T-helper 2 cell (primary cell): ENCODE measurements at places on chromosomes 3 and 15.

- no peak for DNase-seq
These were observed 256.6 kb upstream of the ROPN1 start for GRCh38 chr3:124248471-124249028.

- no peak for DNase-seq
These were observed 615.6 kb upstream of the DPPA4 start for GRCh38 chr3:109952924-109953323.

DNA sequence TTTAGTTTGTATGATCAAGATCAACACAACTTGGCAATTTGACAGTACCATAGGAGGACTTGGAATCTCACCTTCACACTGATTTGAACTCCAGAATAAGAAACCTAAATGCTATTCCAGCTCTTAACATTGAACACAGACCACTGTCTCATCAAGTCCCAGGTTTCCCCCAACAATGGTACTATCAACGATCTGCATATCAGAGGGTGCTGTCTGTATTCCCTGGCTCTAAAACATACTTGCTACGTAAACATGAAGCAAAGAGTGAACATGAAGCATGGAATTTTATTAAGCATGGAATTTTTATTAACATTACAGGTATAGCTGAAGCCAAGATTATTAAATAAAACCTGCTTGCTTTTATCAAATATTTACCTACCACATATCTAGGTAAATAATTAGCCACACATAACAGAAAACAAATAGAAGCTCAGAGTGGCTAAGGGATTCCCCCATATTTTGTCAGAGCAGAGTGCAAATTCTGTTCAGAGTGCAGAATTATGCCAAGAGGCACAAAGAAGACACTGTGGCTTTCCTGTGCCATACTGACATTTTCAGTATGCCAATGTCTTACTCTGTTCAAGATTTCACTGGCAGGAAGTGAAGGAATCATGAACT, 22.2 kb upstream of the RIOX2 start:
- no peak for DNase-seq

GRCh38 chr3:171056528-171056927, 30.0 kb upstream of the SLC2A2 start:
- no peak for DNase-seq

- no peak for DNase-seq
These were observed 105.9 kb upstream of the SKOR1 start for GRCh38 chr15:67719330-67719959.

DNA sequence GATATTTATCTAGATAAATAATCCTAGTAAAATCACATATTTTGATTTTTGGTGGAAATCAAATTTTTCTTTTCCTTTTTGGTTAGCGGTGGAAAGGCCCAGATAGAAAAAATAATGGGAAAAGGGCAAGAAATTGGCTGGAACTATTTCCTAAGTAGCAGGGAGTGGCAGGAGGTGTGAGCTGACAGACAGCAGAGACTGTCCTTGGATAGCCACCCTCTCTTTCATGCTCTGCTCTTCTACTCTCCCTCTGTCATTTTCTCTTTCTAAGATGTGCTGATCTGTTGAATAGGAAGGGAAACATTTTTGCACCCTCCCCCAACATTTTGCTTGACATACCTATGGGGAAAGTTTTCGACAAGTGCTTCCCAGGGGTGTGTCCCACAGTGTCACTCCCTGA, 18.9 kb upstream of the ONECUT1 start:
- no peak for DNase-seq

- DNase-seq: no peak
These were observed 7.3 kb downstream of the ST3GAL6 start for GRCh38 chr3:98770261-98771039.

DNA sequence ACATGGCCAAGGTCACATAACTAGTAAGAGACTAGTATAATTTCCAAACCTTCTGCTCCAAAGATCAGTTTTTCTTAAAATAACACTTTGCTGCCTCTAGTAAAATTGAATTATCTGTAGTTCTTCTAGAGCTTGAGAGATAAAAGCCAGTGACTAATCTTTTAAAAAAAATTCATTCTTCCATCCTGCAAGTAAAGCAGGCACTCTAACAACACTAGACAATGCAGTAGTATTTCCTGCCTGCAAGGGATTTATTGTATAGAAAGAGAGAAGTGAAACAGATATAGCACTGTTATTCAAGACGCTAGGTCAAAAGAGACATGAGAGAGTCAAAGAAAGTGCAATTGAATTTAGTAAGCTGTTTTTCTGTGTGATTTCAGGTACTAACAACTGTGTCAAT, 159.5 kb upstream of the TBC1D5 start:
- no peak for DNase-seq

DNA sequence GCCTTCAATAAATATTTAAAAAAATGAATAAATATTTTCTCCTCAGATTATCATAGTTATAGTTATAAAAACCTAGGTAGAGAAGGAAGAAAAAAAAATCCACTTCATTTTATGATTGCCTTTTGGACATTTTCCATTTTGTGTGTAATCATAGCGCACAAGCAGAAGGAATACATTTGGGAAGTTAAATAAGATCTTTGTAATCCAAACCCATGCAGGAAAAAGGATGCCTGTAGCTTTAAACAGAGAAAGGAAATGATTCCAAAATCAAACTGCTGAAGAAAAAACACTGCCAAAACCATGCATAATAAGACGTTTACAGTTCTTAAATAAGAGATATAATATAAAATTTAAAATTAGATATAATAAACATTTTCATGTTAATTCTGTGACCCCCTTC, 7.4 kb upstream of the CCDC54 start:
- no peak for DNase-seq
